Mesendoderm (in vitro differentiated cells): ENCODE measurements at places on chromosomes 6 and 20.

- no peaks in the 10 kb centered on the region for H3K27me3 ChIP-seq
- H3K27ac ChIP-seq = no peak overlapping the region
- no peak overlapping the region for H3K4me3 ChIP-seq
- no peak for DNase-seq
- H3K4me1 ChIP-seq = no peaks in the 10 kb centered on the region
- H3K36me3 ChIP-seq = no peaks in the 10 kb centered on the region
These were observed 201.6 kb downstream of the ISM1 start for GRCh38 chr20:13422637-13423036.

- DNase-seq = no peak
- H3K27me3 ChIP-seq = no peaks in the 10 kb centered on the region
- no peaks in the 10 kb centered on the region for H3K4me1 ChIP-seq
- no peaks in the 10 kb centered on the region for H3K36me3 ChIP-seq
- H3K4me3 ChIP-seq = no peak overlapping the region
- no peak overlapping the region for H3K27ac ChIP-seq
These were observed 557.2 kb upstream of the AGPAT4 start for GRCh38 chr6:161830866-161831616.

DNA sequence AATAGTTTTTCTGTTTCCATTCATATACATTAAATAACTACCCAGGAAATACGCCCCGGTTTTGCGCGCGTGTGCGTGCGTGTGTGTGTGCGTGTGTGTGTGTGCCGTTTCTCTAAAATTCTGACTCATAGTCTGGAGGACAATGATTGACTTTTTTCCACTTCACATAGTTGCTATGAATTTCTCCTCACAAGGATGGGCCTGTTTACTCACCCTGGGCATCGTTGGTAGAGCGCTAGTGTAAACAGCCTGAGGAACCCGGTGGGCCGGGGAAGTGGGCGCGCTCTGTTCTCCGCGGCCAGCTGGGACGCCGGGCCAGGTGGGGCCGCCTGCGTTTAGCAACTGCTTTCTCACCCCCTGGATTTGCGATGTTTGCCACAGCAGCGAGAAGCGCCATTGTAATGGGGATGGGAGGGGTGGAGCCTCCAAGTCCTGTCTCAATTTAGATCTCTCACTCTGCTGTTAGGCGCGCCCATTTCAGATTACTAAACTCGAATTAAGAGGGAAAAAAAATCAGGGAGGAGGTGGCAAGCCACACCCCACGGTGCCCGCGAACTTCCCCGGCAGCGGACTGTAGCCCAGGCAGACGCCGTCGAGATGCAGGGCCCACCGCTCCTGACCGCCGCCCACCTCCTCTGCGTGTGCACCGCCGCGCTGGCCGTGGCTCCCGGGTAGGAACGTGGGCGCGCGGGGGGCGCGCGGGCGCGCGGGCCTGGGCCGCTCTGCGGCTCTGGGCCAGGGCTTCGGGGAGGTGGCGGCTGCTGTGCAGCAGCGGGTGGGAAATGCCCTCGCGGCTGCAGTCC lies at the start of gene CD109:
CD109 (plus strand) TSS at position 585 of the 803 bp plus-strand sequence; CDS start at position 598, 13 bp downstream.
- no peaks in the 10 kb centered on the region for H3K4me1 ChIP-seq
- peak within 1 kb of the TSS; percentile 53 for H3K4me3 ChIP-seq
- no peaks in the 10 kb centered on the region for H3K27me3 ChIP-seq
- no peak within 1 kb of the TSS for H3K27ac ChIP-seq
- peak; percentile 79 for DNase-seq
- no peaks in the 10 kb centered on the region for H3K36me3 ChIP-seq

DNA sequence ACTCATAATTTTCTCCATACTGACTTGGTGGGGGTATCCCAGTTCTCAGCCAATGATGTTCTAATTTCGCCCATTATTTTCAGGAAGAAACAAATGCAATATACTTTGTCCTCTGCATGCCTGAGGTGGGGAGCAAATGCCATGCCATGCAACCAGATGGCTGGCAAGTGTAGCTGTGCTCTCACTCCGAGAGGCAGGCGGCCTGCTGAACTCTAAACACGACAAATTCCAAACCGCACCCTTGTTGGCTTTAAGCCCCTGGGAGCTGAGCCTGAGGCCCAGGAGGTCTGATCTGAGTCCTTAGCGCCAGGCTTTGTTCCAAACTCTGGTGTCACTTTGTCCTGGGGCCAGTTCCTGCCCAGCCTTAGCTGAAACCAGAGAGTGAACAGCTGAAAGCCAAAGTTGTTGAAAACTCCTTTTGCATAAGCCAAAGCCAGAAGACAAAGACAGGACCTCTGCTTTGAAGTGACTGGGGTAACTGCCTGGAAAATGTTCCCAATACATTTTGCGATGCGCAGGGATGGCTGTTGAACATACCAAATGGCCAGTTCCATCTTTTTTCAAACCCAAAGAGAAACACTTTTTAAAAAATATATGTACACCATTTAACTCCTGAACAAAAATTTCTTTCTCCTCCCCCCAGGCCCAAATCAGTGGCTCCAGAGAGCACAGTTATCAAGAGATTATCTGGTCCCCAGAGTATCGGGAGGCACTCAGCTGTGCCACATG lies 46.2 kb downstream of the TTI1 start:
- peaks cover 3% of the 10 kb centered on the region for H3K36me3 ChIP-seq
- peak; percentile 41 for DNase-seq
- H3K27me3 ChIP-seq = no peaks in the 10 kb centered on the region
- no peak overlapping the region for H3K4me3 ChIP-seq
- H3K27ac ChIP-seq = no peak overlapping the region

GRCh38 chr6:22752522-22752921 lies 183.2 kb downstream of the HDGFL1 start:
- no peaks in the 10 kb centered on the region for H3K36me3 ChIP-seq
- H3K4me1 ChIP-seq = no peaks in the 10 kb centered on the region
- H3K4me3 ChIP-seq = no peak overlapping the region
- DNase-seq = no peak
- no peak overlapping the region for H3K27ac ChIP-seq

- H3K36me3 ChIP-seq = no peaks in the 10 kb centered on the region
- no peak overlapping the region for H3K27ac ChIP-seq
- no peaks in the 10 kb centered on the region for H3K4me1 ChIP-seq
These were observed 73.2 kb upstream of the DUSP22 start for GRCh38 chr6:219019-219570.

GRCh38 chr20:5181492-5181891 lies 54.7 kb downstream of the CDS2 start:
- no peaks in the 10 kb centered on the region for H3K4me1 ChIP-seq
- H3K27me3 ChIP-seq = no peaks in the 10 kb centered on the region
- H3K27ac ChIP-seq = no peak overlapping the region
- H3K36me3 ChIP-seq = no peaks in the 10 kb centered on the region
- DNase-seq = no peak

GRCh38 chr20:17061715-17062114 lies 165.1 kb upstream of the PCSK2 start:
- peak overlapping the region; percentile 77 for H3K27ac ChIP-seq
- peaks cover 8% of the 10 kb centered on the region for H3K4me1 ChIP-seq
- peak; percentile 80 for DNase-seq
- H3K27me3 ChIP-seq = no peaks in the 10 kb centered on the region
- no peak overlapping the region for H3K4me3 ChIP-seq

DNA sequence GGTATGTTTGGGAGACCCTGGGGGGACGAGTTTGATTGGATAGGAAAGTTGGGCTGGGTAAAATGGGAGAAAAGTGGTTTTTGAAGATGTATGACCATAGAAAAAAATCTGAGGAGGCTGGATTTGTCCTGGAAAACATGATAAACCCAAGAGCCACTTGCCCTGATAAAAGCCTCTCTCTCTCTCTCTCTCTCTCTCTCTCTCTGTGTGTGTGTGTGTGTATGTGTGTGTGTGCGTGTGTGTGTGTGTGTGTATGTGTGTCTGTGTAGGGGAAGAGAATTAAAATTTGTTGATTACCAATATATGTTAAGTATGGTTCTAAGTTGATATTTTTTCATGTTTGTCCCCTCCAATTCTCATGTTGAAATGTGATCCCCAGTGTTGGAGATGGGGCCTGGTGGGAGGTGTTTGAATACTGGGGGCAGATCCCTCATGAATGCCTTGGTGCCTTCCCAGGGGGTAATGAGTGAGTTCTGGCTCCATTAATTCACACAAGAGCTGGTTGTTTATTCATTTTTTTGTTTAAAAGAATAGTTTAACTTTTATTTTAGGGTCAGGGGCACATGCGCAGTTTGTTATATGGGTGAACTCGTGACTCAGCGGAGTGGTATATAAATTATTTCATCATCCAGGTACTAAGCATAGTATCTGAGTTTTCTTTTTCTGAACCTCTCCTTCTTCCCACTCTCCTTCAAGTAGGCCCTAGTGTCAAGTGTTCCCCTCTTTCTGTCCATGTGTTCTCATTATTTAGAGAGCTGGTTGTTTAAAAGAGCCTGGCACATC lies 208.8 kb downstream of the TFAP2B start:
- no peak overlapping the region for H3K27ac ChIP-seq
- no peak overlapping the region for H3K4me3 ChIP-seq
- no peaks in the 10 kb centered on the region for H3K4me1 ChIP-seq
- H3K27me3 ChIP-seq = no peaks in the 10 kb centered on the region

- DNase-seq = no peak
- no peaks in the 10 kb centered on the region for H3K27me3 ChIP-seq
- H3K27ac ChIP-seq = no peak overlapping the region
These were observed 62.3 kb downstream of the RIPOR3 start for GRCh38 chr20:50628853-50629669.

- no peak overlapping the region for H3K27ac ChIP-seq
- H3K36me3 ChIP-seq = peaks cover 3% of the 10 kb centered on the region
- no peak overlapping the region for H3K4me3 ChIP-seq
- no peaks in the 10 kb centered on the region for H3K4me1 ChIP-seq
- no peak for DNase-seq
These were observed 2.2 kb upstream of the CENPB start for GRCh38 chr20:3788685-3789155.

- no peak overlapping the region for H3K4me3 ChIP-seq
- no peaks in the 10 kb centered on the region for H3K27me3 ChIP-seq
- DNase-seq = no peak
These were observed 45.4 kb upstream of the NKX2-2 start for GRCh38 chr20:21559305-21559704.

DNA sequence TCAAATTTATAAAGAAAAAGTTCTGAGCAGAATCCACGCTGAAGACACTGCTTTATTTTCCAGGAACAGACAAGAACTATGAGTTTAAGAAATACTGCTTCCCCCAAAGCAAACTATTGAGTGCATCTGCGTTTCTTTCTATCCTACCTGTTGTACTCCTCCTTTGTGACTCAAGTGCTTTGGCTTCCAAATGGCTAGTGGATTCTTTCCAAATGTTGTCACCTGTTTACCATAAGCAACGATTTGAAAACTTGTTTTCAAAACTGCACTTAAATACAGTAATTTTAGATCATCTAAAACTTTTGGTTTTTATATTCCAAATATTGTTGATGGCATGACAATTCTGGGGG lies 9.5 kb downstream of the PXDC1 start:
- DNase-seq = peak; percentile 60
- H3K27me3 ChIP-seq = no peaks in the 10 kb centered on the region
- H3K27ac ChIP-seq = no peak overlapping the region

- no peaks in the 10 kb centered on the region for H3K36me3 ChIP-seq
- DNase-seq = no peak
- no peak overlapping the region for H3K27ac ChIP-seq
- no peaks in the 10 kb centered on the region for H3K4me1 ChIP-seq
- no peaks in the 10 kb centered on the region for H3K27me3 ChIP-seq
- H3K4me3 ChIP-seq = no peak overlapping the region
These were observed 563.8 kb downstream of the COL12A1 start for GRCh38 chr6:74642101-74642500.
